ENCODE measurements at places on chromosomes 11 and 22.

DNA sequence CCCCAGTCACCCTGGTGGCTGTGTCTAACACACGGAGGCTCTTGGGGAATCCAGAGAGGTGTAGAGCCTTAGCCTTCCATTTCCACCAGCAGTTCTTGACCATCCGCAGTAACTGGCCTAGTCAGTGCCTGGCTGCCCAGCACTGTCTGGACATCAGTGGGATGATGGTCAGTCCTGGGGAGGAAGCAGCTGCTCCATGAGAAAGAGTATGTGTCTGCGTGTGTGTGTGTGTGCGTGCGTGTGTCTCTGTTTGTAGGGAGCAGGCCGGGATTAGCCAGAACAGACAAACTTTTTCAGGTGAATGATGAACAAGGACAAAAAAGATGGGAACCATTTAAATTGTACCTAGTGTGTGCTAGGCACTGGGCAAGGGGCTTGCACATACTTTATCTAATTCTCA is 109.3 kb upstream of the SYT13 start:
- no peak for DNase-seq

GRCh38 chr22:24525416-24526037 is 29.4 kb downstream of the GUCD1 start:
- DNase-seq, result no peak

DNA sequence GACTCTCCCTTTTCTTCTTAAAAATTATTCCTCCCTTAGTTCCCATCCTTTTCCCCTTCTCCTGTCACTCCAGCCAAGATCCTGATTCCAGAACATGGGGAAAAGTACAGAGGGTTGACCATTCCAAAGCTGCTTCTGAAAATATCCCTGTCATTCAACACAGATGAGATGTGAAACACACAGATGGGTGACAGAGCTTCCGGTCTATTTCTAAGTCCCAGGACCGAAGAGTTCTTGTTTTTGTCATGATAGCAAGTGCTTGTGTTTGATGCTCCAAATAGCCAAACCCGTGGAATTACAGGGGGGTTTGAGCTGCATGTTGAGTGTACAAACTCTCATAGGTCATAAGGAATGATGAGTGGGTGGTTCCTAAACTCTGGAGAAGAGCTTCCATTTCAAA is 57.9 kb downstream of the PARVA start:
- no peak for DNase-seq

- no peak for DNase-seq
These were observed 43.3 kb downstream of the ENDOD1 start for GRCh38 chr11:95132956-95133355.

DNA sequence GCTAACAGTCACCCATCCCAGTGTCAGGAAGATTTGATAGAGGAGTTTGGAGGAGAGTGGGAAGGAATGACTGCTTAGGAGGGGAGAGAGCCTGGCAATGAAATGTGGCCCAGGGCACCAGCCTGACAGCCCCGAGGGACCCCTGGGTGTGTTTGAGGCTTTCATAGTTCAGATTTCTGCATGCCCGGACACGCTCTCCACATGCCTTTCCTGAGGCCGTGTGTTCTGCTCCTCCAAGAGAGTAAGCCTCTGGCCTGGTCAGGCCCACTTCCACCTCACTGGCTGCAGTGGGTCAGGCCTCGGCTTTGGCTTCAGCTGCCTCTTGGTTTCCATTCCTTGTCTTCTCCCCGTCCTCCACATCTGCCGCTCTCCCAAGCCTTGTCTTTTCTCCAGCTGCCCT is 78.4 kb downstream of the C22orf31 start:
- no peak for DNase-seq

DNA sequence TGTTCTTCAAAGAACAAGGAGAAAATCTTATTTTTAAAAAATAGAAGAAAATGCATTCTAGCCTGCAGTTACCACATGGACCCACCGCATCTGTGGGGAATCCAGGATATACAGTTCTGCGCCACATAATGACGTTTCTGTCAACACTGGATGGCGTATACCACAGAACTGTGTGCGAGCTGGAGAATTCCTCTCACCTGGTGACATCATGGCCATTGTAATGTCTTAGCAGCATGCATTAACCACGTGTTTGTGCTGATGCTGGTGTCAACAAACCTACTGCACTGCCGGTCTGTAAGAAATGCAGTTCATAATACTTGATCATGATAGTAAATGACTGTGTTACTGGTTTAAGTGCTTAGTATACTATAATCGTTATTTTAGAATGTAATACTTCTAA is 174.7 kb downstream of the TBC1D22A start:
- no peak for DNase-seq

DNA sequence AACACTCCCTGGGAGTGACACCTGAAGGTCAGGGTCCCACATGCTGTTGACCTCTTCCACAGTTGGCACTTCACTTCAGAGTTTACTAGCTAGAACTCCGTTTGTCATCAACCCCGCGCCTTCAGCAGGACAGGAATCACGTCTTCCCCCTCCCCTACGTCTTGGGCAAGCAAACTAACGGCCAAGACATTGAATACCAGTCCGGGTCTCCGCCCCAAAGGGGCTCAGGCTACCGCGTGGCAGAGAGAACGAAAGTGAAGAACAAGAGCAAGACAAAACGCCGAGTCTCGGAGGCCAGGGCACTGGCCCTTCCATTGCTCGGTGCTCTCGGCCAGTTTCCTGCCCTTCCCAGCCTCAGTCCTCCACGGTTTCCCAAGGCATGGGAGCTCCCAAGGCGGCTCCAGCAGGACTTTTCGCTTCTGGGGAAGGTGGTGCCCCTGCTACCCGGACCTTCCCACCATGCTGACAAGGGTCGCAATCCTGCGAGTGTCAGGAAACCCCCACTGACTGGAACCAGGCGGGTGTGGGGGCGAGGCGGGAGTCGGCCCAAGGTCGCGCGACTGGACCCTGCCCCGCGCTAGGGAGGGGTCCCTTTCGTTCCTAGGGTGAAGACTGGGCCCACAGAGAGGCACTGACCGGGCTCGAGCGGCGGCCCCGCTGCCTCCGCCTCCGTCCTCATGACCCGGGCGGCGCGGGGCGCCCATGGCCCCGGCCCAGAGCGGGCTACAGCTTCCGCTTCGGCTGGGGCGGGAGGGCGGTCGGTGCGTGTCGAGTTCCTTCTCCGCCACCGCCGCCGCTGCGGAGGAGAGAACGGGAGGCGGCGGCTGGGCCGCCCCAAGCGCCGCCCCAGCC is at the start of gene GUCD1:
TSS of gene GUCD1 (minus strand) at position 826 of the 852 bp plus-strand sequence. CDS start at position 679, 147 bp downstream.
- DNase-seq, result peak; percentile 13

- DNase-seq, result no peak
These were observed 20.4 kb downstream of the PSMD13 start for GRCh38 chr11:256952-257737.

DNA sequence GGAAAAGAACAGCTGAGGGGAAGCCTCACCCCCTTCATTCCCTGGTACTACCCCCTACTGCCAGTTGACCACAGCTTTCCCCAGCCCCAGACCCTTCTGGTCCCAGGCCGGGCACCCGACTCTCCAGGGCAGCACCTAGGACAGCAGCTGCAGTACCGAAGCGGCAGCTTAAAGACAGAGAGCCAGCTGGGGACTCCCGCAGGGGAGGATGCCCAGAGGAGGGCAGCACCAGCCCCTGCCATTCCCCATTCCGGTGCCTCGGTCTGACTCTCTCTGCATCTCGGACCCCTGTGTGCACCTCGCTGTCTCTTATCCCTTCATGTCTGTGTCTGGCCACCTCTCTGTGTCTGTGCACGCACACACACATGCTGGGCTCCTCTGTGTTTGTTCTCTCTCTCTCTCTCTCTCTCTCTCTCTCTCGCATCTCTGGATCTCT is 9.4 kb downstream of the IGSF9B start:
- no peak for DNase-seq

DNA sequence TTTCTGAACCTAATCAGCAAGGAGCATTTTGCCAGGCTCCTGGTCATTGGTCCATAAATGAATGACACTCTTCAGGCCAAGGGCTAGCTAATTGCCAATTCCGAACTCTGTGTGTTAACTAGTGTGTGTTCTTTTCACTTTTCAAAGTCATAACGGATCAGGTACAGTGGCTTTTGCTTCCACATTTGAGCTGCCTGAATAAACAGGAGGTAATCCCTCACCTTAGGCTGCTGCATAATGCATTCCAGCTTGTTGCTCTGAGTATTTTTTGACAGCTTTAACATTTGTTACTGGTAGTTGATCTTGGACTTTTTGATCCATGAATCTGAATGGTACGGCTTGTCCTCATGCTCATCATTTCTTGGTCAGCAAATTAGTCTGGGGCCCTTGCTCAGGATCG is 485.1 kb downstream of the CNTN5 start:
- DNase-seq, result no peak

DNA sequence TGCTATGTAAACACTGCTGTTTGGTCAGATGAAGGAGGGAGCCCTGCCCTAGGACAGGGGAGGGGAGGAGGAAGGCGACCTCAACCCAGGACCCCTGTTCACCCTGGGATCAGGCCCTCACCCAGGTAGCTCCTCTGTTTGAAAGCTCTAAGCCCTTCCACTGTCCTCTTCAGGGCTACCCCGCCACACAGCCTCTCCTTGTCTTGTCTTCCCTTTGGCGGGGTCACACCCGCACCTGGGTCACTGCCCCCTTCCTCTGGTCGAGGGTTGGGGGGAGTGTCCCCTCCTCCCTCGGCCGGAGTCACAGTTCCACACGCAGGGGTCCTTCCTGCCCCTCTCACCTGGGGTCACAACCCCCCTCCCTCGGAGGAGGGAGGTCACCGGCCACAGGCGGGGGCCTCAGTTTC is 463 bp upstream of the PTPMT1 start:
- no peak for DNase-seq
